ENCODE measurements at places on chromosomes 5 and 9. TPM values are rescaled to one million over a fixed set of nuclear protein-coding genes. Genes with fewer than 3 reads are reported as not detected.

DNA sequence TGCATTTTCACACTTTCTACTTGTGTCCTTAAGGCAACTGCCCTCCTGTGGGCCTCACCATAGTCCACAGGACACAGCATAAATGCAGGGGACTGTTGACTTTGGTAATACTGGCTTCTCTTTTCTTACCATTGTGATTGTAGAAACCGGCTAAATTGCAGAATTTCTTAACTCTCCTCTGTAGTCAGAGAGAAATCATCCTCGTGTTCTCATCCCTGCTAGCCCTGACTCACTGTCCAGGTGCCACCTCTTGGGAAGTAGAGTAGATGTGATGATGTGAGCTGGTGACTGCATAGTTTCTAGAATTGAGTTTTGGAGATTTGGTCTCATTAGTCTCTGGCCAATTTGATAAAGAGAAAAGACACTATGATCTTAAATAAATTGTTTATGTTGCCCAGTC, 5.5 kb downstream of the PHF24 start:
- no peaks in the 10 kb centered on the region for H3K4me1 ChIP-seq
- H3K4me3 ChIP-seq, result no peak overlapping the region
- no peak overlapping the region for H3K27ac ChIP-seq
- H3K36me3 ChIP-seq, result no peaks in the 10 kb centered on the region
- no peak for DNase-seq

DNA sequence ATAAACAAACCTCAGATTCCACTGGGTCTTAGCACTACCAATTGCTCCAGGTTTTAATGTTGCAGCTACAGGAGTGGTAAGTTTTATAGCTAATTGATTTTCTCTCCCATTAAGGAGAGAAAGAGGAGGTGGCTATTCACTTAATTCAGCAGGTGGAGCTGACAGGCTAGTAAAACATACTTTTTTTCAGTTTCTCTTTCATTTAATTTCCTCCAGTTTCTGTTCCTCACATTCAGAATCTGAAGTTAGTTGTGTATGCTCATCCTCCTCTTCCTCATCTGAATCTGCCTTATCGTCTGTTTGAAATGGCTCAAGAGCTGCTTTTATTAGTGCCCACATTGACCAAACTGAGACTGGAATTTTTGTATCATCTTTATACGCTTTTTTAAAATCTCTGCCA, 98.0 kb downstream of the PLPPR1 start:
- no peaks in the 10 kb centered on the region for H3K27me3 ChIP-seq
- H3K36me3 ChIP-seq, result peaks cover 8% of the 10 kb centered on the region
- no peak overlapping the region for H3K4me3 ChIP-seq
- H3K4me1 ChIP-seq, result no peaks in the 10 kb centered on the region

- H3K27ac ChIP-seq, result peak overlapping the region; percentile 95
- H3K36me3 ChIP-seq, result no peaks in the 10 kb centered on the region
- H3K4me3 ChIP-seq, result peak overlapping the region; percentile 91
- DNase-seq, result no peak
- peaks cover 6% of the 10 kb centered on the region for H3K4me1 ChIP-seq
Observed at GRCh38 chr5:69492923-69493395, 369 bp downstream of the OCLN start.

- no peaks in the 10 kb centered on the region for H3K36me3 ChIP-seq
- no peak overlapping the region for H3K4me3 ChIP-seq
- DNase-seq, result no peak
- H3K4me1 ChIP-seq, result no peaks in the 10 kb centered on the region
Observed at GRCh38 chr5:92371171-92371888, 988.2 kb upstream of the ARRDC3 start.

GRCh38 chr9:127457191-127457878, 6.0 kb downstream of the LRSAM1 start:
- peaks cover 7% of the 10 kb centered on the region for H3K36me3 ChIP-seq
- H3K4me3 ChIP-seq, result no peak overlapping the region
- no peaks in the 10 kb centered on the region for H3K4me1 ChIP-seq
- DNase-seq, result no peak
- no peaks in the 10 kb centered on the region for H3K27me3 ChIP-seq

GRCh38 chr9:12777121-12778022, 2.6 kb downstream of the LURAP1L start:
- no peaks in the 10 kb centered on the region for H3K27me3 ChIP-seq
- H3K4me3 ChIP-seq, result peak overlapping the region; percentile 96
- peak overlapping the region; percentile 89 for H3K27ac ChIP-seq

ZNF883 gene
- total RNA-seq, result 12.9 TPM

GRCh38 chr9:126283799-126284465, 42.7 kb upstream of the MVB12B start:
- no peaks in the 10 kb centered on the region for H3K4me1 ChIP-seq
- no peak overlapping the region for H3K4me3 ChIP-seq
- no peak for DNase-seq

PLCXD3 gene
- 7.4 TPM for total RNA-seq

DNA sequence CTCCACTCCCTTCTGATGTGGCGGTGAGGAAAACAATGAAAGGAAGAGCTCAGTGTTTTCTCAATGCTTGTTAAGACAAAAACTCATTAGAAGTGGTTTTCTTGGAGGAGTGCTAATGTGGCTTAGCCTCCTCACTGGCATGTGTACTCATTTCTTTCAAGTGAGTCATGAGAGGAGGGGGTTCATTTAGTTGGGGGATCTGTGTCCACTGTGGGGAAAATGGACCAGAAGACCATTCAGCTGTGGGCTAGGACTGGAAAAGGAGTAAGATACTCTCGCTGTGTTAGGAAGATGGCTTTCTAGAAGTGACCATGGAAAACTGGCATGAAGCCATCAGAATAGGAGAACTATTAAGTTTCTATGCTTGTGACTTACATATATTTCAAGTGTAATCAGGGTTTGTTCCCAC, 23.5 kb downstream of the KLF9 start:
- H3K4me1 ChIP-seq, result peaks cover 32% of the 10 kb centered on the region
- peaks cover 14% of the 10 kb centered on the region for H3K36me3 ChIP-seq

GRCh38 chr5:150609843-150610584, 30.4 kb upstream of the SYNPO start:
- H3K36me3 ChIP-seq, result no peaks in the 10 kb centered on the region
- DNase-seq, result no peak
- no peak overlapping the region for H3K27ac ChIP-seq
- H3K4me1 ChIP-seq, result peaks cover 36% of the 10 kb centered on the region
- H3K4me3 ChIP-seq, result no peak overlapping the region

- no peak overlapping the region for H3K4me3 ChIP-seq
- no peak overlapping the region for H3K27ac ChIP-seq
- no peaks in the 10 kb centered on the region for H3K36me3 ChIP-seq
- H3K4me1 ChIP-seq, result peaks cover 6% of the 10 kb centered on the region
- no peaks in the 10 kb centered on the region for H3K27me3 ChIP-seq
- no peak for DNase-seq
Observed at GRCh38 chr5:111259636-111260035, 35.5 kb downstream of the CAMK4 start.

HSPB3 gene
- 0.53 TPM for total RNA-seq
